GM23338 (cell line): ENCODE measurements at places on chromosomes 2 and 18.

- H3K36me3 ChIP-seq: no peaks in the 10 kb centered on the region
- H3K27me3 ChIP-seq: peaks cover 3% of the 10 kb centered on the region
- no peak overlapping the region for H3K27ac ChIP-seq
These were observed 52.4 kb downstream of the FAM168B start for GRCh38 chr2:131040661-131041401.

GRCh38 chr2:82062463-82062862 is 1757.9 kb upstream of the LRRTM1 start:
- H3K27me3 ChIP-seq: no peaks in the 10 kb centered on the region
- H3K4me1 ChIP-seq: peaks cover 8% of the 10 kb centered on the region; the same call in 1 of the 2 replicates
- H3K27ac ChIP-seq: no peak overlapping the region
- H3K4me3 ChIP-seq: no peak overlapping the region

DNA sequence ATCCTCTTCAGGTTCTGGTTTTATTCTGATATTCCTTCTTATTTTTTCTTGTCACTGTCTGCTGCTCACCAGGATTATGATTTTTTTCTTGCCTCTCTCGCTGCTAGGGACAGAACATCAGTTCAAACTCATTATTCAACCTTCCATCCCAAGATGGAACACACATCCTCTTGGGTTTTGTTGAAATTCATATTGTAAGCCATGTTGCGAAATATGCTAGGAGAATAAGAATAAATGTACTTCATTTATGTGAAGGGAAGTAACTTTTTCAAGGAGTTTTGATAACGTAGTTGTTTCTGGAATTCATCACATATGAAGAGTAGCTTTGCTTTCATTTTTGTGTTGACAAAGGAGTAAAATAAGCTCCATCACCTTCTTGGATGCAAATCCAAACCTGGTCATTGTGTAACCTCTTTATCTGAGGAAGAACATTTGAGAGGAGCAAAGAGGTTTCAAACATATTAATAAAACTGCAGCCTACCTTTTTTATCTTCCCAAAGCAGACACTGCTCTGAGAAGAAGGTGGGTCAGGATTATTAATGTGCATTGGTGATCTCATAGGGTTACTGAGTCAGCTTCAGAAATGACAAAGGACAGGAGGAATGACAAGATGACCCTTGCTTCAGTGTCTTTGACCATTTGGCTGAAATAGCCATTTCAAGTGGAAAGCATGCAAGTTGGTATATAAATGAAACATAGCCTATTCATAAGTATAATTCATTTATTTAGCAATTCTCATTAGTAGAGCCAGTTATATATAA is 280.0 kb downstream of the GULP1 start:
- H3K36me3 ChIP-seq: peaks cover 9% of the 10 kb centered on the region; the same call in 1 of the 2 replicates
- H3K27ac ChIP-seq: no peak overlapping the region
- H3K27me3 ChIP-seq: no peaks in the 10 kb centered on the region

DNA sequence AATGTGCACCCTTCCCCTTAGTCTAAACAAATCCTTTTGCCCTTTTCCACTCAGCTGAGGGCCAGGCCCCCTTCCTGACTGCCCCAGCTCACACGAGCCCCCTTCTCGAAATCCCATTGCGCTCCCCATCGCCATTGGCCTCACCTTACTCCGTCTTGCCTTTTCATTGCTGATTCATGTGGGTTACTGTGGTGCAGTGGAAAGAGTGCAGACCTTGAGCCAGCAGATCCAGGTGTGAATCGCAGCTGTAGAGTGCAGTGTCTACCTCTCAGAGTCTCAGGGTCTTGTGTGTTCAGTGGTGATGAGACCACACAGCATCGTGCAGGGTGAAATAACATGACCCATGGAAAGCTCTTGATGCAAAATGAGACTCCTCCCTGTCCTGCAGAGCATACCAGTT is 132.4 kb upstream of the APCDD1 start:
- H3K4me1 ChIP-seq: no peaks in the 10 kb centered on the region
- no peaks in the 10 kb centered on the region for H3K27me3 ChIP-seq
- H3K27ac ChIP-seq: no peak overlapping the region
- H3K36me3 ChIP-seq: no peaks in the 10 kb centered on the region
- no peak overlapping the region for H3K4me3 ChIP-seq

DNA sequence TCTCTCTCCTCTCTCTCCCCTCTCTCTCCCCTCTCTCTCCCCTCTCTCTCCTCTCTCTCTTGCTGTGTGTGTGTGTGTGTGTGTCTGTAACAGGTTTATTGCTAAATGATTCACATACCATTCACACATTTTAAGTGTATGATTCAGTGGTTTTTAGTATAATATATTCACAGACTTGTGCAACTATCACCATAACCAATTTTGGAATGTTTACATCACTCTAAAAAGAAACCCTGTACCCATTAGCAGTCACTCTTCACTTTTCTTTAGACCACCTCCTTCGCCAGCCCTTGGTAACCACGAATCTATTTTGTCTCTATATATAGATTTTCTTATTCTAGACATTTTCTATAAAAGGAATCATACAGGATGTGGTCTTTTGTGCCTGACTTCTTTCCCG is 11.4 kb downstream of the THNSL2 start:
- no peaks in the 10 kb centered on the region for H3K27me3 ChIP-seq
- no peak overlapping the region for H3K4me3 ChIP-seq
- no peak for DNase-seq
- no peaks in the 10 kb centered on the region for H3K36me3 ChIP-seq
- no peaks in the 10 kb centered on the region for H3K4me1 ChIP-seq

GRCh38 chr2:103594823-103595222 is 833.0 kb downstream of the TMEM182 start:
- no peaks in the 10 kb centered on the region for H3K4me1 ChIP-seq
- H3K27me3 ChIP-seq: no peaks in the 10 kb centered on the region
- DNase-seq: peak; percentile 9
- no peaks in the 10 kb centered on the region for H3K36me3 ChIP-seq
- no peak overlapping the region for H3K27ac ChIP-seq

- no peaks in the 10 kb centered on the region for H3K36me3 ChIP-seq
- no peaks in the 10 kb centered on the region for H3K4me1 ChIP-seq
- no peak overlapping the region for H3K27ac ChIP-seq
- no peak for DNase-seq
These were observed 53.1 kb downstream of the INO80C start for GRCh38 chr18:35444636-35445035.

DNA sequence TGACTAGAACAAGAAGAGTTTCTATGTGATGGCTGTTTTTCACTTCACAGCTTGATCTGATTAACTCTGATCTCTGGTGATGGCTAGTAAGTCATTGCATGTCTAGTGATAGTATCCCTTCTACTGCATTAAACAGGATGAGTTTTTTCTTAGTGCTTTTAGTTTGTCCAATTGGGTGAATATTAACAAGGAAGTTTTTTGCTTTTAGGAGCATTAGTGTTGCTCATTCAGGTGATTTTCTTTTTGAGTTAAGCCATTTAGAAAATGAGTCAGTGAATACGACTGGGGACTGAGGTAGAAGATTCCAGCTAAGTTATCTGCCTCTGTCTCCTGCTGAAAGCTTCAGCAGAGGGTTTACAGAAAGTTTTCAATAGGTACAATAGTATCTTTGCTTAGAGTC is 306.7 kb downstream of the PIK3C3 start:
- no peak overlapping the region for H3K4me3 ChIP-seq
- H3K27me3 ChIP-seq: no peaks in the 10 kb centered on the region
- peak; percentile 12 for DNase-seq
- no peak overlapping the region for H3K27ac ChIP-seq
